ENCODE measurements at places on chromosomes 2 and 18.

- no peak for DNase-seq
Measured at GRCh38 chr18:59516356-59517155, 157.5 kb upstream of the LMAN1 start.

DNA sequence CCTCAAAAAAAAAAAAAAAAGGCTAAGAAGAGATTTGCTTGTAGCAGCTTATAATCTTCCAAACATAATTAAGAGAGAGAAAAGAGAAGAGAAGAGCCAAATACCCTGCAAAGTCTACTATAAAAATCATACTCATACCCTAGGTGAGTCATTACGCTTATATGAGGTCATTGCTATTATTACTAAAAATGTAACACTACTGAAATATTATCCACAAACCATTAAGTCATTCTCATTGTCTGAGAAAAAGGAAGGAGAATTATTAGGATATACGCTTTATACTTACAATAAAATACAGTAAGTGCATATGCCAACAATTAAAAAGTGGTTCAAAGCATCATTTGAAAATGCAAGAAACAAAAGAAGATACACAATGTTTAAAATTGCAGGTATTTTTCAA is 66.5 kb downstream of the COLEC12 start:
- no peak for DNase-seq

GRCh38 chr2:231177156-231178025 is 21.0 kb upstream of the ARMC9 start:
- DNase-seq: no peak

GRCh38 chr2:237109421-237109934 is 23.8 kb downstream of the COPS8 start:
- DNase-seq: no peak

DNA sequence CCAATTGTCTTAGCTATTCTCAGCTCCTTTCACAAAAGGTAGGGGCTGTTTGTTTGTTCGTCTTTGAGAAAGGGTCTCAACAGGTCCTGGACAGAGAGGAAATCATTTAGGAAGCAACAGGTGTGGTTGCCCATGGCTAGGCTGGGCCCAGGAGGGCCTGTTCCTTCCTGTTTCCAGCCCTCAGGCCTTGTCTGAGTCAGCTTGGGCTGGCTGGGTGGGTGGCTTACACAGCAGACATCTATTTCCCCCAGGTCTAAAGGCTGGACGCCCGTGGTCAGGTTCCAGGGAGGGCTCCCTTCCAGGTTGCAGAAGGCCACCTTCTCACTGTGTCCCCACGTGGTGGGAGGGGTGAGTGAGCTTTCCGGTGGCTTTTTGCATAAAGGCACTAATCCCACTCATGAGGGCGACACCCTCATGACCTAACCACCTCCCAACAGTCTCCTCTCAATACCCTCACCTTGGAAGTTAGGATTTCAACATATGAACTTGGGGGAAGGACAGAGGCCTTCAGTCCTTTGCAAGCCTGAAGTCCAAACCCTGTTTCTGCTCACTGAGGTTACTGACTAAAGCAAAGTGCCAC is 45.5 kb downstream of the ARHGEF4 start:
- DNase-seq: no peak

DNA sequence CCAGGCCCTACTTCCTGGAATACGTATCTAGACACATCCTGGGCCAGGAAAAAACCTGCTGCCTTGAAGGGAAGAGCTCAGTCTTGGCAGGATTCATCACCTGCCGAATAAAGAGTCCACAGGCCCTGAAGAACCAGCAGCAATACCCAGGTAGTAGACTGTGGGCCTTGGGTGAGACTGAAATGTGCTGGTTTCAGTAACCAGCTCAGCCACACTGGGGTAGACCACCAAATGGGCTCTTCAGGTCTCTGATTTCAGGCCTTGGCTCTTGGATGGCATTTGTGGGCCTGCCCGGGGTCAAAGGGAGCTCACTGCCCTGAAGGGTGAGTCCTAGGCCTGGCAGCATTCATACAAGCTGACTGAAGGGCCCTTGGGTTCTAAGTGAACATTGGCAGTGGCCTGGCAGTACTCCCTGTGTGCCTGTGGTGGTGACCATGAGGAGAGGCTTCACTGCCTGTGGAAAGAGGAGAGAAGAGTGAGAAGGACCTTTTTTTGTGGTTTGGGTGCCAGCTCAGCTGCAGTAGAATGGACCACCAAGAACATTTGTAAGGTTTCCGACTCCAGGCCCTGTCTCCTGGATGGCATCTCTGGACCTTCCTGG is 175.1 kb downstream of the ANKRD30B start:
- no peak for DNase-seq

DNA sequence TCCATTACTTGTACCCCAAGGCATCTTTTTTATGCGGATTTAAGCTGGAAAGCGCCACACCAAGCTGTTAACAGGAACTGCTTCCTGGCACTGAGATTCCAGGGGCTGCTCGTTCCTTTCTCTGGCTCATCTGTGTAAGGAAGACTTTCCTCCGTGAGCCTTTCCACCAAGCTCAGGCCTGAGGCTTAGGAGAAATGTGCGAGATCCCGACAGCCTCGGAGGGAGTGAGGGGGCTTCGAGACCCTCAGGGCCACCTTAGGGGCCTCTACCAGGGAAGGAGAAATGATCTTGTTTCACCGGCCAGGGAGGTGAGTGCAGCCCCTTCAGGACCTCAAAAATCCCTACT is 17.1 kb downstream of the B3GNT7 start:
- DNase-seq: no peak

GRCh38 chr2:66604326-66604725 is 169.4 kb downstream of the MEIS1 start:
- DNase-seq: no peak

GRCh38 chr2:168573128-168573903 is 117.2 kb downstream of the CERS6 start:
- no peak for DNase-seq

- no peak for DNase-seq
Measured at GRCh38 chr2:145811276-145812164, 1291.6 kb upstream of the ZEB2 start.

GRCh38 chr2:45945302-45945717 is 293.8 kb downstream of the PRKCE start:
- no peak for DNase-seq

DNA sequence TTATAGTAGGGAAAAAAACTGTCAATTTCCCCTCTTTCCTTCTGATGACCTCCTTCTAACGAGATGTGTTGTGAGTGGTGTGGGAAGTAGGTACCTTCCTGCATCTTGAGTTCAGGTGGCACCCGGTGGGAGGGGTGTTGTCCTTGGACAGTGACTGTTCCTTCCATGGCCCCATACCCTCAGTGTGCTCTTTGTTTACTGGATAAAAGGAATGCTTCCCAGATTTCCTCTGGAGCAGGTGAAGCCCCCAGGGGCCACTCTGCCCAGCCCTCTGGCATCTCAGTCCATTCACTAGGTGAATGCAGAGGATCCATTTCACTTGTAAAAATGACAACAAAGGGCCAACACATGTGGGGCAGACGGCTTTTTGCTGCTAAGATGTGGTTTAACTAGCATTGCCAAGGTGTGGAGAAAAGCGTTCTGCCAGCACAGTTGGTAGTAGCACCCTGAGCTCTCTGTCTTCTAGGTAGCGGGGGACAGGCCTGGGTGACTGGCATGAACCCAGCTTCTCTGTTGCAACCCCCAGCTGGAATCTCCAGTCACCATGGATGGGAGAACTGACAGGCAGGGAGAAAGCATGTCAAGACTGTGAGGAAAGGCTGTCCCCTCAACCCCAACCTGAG is 6.9 kb downstream of the GDF7 start:
- DNase-seq: no peak

DNA sequence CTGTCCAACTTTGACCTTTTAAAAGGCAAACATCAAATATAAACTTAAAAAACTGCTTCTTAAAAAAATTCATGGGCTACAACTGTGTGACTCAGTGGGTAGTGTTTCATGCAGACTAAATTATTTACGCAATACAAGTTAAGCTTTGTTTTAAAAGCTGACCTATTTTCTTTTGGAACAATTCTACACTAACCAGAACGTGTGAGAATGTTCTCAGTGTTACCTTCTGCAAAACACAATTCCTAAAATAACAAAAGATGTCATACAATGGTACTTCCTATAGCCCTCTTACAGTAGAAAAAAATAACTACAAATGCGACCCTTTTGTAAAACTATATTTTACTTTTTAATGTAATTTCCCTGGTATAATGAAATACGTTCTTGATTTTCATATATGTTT is 793.8 kb upstream of the FSHR start:
- DNase-seq: no peak

- no peak for DNase-seq
Measured at GRCh38 chr2:118223511-118223991, 135.3 kb downstream of the INSIG2 start.

- no peak for DNase-seq
Measured at GRCh38 chr2:205188239-205189138, 493.8 kb upstream of the NRP2 start.

DNA sequence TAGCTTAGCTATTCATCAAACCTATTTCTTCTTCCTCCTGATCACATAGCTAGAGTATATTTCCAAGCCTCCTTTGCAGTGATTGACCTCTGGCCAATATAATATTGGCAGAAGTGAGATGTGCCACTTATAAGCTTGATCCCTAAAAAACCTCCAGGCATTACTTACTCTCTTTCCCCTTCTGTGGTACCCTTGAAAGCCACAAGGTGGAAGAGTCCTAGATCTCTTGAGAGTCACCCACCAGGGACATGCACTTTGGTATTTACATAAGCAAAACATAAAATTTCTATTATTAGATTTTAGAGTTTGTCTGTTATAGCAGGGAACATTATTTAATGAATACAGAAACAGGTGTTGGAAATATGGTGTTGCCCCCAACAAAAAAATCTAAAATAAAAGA is 112.0 kb downstream of the EXOC6B start:
- no peak for DNase-seq

DNA sequence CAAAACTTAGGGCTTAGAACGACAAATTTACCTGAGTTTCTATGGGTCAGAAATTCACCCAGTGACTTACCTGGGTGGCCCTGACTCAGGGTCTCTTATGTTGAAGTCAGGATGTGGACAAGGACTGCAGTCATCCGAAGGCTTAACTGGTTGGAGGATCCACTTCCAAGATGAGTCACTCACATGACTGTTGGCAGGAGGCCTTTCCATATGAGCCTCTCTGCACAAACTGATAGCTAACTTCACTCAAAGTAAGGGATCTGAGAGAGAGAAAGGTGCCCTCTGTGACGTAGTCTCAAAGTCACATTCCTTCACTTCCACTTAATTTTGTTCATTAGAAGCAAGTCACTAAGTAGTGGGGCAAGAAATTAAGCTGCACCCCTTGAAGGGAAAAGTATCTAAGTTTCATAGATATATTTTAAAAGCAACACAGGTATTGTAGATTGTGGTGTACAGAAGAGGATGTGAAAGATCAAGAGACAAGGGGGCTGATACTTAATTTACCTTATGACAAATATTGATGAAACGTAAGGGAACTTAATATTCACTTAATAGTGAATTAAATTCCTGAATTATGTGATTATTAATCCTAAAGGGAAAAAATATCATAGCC is 48.4 kb downstream of the TANK start:
- no peak for DNase-seq

GRCh38 chr2:70718241-70718640 is 49.8 kb downstream of the ADD2 start:
- DNase-seq: no peak

- no peak for DNase-seq
Measured at GRCh38 chr2:134681201-134681600, 37.6 kb downstream of the TMEM163 start.

GRCh38 chr18:46464926-46465655 is 191.9 kb downstream of the LOXHD1 start:
- DNase-seq: no peak

- DNase-seq: no peak
Measured at GRCh38 chr18:23422751-23423418, 30.2 kb upstream of the RIOK3 start.

- DNase-seq: peak; percentile 19
Measured at GRCh38 chr2:136131961-136132824, 14.2 kb upstream of the CXCR4 start.

DNA sequence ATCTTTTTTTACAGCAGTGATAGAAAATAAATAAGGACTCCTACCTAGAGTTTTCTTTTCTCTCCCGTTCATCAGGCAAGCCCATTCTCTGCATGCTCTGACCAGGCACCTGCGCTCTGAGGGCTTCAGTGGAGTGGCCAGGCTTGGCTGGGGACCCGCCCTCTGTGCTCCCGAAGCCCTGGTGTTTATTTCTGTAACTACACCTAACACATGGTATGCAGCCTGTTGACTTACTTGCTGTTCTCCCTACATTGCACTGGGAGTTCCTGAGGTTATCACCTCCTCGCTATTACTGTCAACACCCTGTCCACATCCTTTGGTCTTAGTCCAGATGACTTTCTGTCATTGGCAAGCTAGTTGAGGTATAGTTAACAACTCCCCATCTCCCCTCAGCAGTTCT is 317.7 kb downstream of the LPIN1 start:
- no peak for DNase-seq

DNA sequence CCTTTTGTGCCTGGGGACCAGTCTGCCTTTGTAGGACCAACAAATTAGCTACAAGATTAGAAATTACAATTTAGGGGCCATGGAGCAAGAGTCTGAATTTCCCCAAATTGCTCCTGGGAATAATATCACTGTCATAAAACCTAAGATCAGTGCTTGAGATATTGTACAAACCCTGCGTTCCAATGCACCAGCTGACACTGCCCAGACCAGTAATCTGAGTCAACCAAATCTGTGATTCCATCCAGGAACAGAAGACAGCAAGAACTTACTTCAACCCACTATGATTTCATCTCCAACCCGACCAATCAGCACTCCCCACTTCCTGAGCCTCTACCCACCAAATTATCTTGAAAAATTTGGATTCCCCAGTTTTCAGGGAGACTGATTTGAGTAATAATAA is 1305.0 kb upstream of the NRXN1 start:
- DNase-seq: no peak

GRCh38 chr18:42183746-42184145 is 228.7 kb downstream of the PIK3C3 start:
- DNase-seq: no peak

DNA sequence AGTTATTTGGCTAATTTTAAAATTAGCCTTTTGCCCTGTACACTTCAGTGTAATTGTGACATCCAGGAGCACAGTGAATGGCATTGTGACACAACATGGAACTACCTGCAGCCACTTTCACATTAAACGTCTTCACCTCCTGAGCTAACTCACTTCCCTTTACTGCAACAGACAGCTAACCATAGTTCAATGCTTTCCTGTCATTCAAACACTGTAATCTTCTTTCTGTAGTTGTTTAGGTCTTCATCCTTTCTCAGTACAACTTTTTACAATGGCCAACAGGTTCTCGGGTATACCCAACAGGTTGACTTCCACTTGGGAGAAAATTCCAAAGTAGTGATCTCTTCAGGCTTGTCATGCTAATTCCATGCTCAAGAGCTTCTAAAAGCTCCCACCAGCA is 8.6 kb upstream of the AGPS start:
- DNase-seq: no peak

- DNase-seq: no peak
Measured at GRCh38 chr2:156908825-156909224, 348.7 kb upstream of the GALNT5 start.

DNA sequence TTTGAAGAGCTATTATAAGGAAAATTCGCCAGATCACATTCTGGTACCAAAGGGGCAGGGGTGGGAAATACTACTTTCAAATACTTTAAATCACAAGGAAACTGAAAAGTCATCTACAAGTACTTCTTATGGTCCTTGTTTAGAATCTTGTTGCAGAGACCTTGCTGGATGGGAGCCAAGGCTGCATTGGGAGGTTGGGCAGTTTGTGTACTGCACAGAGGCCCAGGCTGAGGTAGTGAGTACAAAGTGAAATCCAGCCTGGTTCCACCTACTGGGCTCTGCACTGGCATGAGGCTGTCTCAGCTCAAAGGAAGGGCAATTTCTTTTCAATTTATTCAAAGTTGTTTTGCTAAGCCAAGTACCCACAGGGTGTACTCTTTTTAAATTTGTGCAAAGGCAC is 140.3 kb upstream of the DLX2 start:
- no peak for DNase-seq

GRCh38 chr2:160289831-160290230 is 89.8 kb upstream of the ITGB6 start:
- DNase-seq: no peak

Measured in stimulated activated CD4-positive, alpha-beta T cell treated with anti-CD3 and anti-CD28 coated beads, Interleukin-4, amount 100 ng/mL, for 4 hours (primary cell).